ENCODE measurements at places on chromosomes 5 and 9.

GRCh38 chr9:91546574-91546973 is 122.9 kb upstream of the NFIL3 start:
- DNase-seq: no peak

GRCh38 chr9:102225841-102226441 is 487.5 kb upstream of the GRIN3A start:
- DNase-seq: no peak

GRCh38 chr5:156815988-156816599 is 34.0 kb upstream of the PPP1R2B start:
- DNase-seq: peak; percentile 10

DNA sequence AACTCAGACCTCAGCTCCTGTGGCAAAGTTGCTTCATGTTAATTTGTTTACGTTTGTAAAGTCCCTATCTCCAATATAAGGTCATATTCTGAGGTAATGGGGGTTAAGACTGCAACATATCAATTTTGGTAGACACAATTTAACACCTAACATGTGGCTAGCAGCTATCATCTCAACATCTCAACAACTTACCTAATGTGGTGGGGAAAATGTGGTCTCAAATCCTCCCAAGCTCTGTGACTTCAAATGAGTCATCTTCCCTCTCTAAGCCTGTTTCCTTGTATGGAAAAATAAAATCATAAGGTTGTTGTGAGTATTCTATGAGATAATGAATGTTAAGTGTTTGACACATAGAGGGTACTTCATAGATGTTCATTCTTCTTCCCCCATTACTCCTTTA is 443.3 kb downstream of the CDK5RAP2 start:
- no peak for DNase-seq

DNA sequence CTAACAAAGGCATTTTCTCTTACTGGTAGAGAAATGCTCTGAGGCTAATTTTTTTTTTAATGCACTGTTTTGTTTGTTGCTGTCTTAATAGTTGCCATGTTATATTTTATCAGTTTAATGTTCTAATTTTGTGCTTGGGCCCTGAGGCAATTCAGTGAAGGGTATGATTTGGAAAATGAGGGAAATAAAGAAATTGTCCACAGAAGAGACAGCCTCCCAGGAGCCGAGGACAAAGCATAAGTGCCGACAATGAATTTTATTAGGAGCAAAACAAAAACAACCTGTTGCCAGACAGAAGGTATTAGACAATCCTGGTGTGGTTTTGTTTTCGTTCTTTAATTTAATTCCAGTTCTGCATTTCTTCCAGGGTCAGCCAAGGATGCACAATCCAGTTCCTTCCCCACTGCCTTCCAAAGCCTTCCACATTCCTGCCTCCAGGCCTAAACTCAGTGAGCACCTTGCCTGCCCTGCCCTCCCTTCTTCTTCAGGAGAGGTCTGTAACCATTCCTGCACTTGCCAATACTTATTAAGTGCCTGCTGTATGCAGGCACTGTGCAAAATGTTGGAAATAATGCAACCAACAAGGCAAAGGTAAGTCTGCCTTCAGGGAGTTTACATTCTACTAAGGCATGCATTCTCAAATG is 4.3 kb upstream of the TCOF1 start:
- no peak for DNase-seq

GRCh38 chr9:80615964-80616363 is 1044.2 kb downstream of the TLE4 start:
- DNase-seq: no peak

- DNase-seq: no peak
These were observed 891.3 kb downstream of the TLE1 start for GRCh38 chr9:80797831-80798688.

DNA sequence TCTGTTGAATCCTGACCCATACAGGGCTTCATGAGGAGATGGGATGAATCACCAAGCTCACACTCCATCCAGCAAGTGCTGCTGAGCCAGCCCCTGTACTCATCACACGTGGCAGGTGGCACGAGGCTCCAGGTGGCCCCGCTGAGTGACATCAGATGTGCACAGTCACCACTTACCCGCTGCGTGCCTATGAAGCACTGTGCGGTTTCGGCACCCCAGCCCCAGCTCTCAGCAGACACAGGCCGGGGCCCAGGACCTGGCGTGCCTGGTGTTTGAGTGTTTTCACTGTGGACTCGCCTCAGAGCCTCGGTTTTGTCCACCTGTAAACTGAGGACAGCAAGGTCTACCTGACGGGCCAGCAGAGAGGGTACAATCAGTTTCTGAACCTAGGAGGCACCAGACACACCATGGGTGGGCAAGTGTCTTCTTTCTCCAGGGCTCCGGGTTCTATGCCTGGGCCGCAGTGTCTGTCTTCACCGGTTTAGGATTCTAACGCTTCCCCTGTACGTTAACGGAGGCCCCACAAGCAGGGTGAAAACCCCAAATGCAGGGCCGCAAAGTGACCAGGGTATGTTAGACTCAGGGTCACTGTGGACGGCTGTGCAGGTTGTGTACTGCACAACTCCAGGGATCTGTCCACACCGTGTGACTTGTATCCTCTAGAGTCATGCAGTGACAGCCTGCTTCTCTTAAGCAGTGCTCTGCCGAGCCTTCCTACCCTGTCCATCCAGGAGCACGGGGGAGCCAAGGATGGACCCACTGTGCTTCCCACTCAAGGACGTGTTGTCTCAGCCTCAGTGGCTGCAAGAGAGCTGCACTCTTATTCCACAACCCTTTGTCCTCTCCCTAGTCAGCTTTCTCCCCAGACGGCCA is 44.3 kb upstream of the COL5A1 start:
- DNase-seq: no peak

DNA sequence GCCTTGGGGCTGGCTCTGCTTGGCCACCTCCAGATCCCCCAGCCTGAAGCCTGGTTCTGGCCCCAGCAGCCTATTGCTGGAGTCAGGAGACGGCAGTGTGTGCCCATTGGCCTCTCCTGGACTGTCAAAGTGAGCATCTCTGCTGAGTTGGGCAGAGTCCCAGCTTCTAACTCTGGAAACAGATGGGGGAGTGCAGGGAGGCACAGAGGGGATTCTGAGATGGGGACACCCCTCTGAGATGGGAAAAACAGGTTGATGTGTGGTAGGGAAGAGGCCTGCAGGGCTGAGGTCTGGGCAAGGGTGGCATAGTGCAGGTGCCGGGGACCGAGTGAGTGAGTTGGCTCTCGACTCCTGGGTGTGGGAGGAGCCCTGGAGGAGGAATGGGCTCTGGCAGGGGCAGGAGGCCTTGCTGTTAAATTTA is 27.5 kb downstream of the PHF2 start:
- no peak for DNase-seq

DNA sequence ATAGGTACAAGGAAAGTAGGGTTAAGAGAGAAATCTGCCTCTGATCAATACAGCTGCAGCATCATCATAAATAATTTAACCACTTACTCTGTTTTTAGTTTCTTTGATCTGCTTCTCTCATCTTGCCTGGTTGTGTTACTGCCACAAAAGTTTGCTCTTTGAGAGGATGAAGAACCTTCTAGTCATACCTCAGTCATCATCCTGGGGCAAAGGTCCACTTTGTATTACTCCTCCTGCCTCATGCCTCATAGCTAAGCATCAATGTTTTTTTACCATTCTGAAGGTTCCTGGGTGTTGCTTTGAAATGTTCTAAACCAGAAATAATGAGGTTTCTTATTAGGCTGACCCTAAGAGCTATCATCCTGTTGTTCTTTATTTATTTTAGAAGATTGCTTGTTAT is 17.1 kb upstream of the TRIM36 start:
- DNase-seq: no peak

DNA sequence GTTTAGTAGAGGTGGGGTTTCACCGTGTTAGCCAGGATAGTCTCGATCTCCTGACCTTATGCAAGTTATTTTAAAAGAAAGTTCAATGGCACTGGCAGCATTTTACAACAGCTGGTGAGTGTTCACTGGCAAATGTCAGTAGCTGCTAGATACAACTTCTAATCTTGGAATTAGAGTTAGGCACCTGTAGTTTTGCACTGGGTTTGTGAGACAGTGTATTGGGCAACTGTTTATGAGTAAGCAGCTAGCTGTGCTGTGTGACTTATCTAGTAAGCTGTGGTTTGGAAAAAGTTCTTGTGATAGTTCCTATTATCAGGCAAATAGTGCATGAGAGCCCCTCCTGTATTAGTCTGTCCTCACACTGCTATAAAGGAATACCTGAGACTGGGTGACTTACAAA is 61.5 kb downstream of the UBE2QL1 start:
- DNase-seq: no peak

GRCh38 chr9:34179213-34180136 is 632 bp downstream of the UBAP1 start:
- DNase-seq: no peak

- DNase-seq: peak; percentile 65
These were observed 1.3 kb upstream of the ERBIN start for GRCh38 chr5:65925044-65925600.

DNA sequence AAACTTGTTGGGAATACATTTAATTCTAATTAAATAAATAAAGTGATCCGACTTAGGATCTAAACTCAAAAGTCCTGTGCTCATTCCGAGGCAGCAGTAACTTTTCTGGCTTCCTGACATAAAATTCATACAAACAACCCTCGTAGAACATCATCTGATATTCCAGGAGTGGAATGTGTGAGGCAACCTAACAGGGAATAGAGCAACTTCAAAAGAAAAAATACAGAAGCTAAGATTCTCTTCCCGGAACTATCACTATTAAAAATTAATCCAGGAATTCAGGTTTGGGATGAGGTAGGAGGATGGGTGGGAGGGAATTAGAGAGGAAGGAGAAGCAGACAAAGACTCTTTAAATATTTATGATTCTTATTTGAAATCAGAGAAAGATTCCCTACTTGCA is 32.9 kb upstream of the TRIO start:
- no peak for DNase-seq

- no peak for DNase-seq
These were observed 81.8 kb downstream of the GDNF start for GRCh38 chr5:37757980-37758582.

GRCh38 chr9:5278486-5278885 is 26.0 kb downstream of the RLN2 start:
- no peak for DNase-seq

GRCh38 chr5:140317859-140318258 is 15.0 kb upstream of the PFDN1 start:
- DNase-seq: peak; percentile 36

- peak; percentile 84 for DNase-seq
These were observed 2.0 kb downstream of the GLIS3 start for GRCh38 chr9:4297786-4298254.

GRCh38 chr5:109837231-109837861 is 147.6 kb downstream of the MAN2A1 start:
- DNase-seq: no peak

DNA sequence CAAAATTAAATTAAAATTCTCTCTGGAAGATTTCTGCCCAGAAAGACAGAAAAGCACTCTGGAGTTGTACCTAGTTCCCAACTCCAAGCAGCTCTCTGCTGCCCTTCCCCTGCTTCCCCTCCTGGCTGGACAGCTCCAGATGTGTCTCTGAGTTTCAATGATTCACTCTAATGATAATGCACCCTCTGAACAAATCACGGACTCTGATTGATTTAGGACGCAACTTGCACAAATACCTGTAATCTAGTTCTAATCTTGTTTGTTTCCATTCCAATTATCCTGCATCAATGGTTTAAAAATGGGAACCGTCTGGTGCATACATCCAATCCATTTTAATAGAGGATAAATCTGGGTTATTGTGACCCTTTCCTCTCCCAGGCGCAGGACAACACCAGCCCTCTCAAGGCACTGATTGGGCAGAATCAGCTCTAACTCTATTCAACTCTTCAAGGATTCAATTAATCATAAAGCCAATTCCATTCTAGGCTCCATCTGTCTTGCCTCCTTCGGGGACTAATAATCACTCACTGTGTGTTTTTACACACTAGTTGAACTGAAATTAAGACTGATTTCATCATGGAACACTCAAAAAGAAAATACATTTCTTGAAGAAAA is 111.2 kb upstream of the LRRTM2 start:
- no peak for DNase-seq

GRCh38 chr9:128575469-128575868 is 23.1 kb downstream of the SPTAN1 start:
- no peak for DNase-seq

DNA sequence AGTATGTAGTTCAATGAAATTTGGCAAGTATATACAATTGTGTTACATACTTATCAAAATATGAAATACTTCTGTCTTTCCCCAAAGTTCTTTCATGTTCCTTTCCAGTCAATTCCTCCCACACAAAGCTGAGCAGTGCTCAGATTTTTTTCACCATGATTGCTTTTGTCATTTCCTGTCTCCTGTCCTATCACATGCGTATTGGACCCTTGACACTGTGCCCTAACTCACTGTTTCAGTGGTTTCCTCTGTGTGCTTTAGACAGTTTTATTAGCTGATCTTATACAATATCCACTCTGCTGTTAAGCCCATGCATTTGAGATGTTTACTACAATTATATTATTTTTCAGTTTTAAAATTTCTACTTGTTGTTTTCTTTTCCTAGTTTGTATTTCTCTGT is 463.6 kb upstream of the MEF2C start:
- DNase-seq: no peak

GRCh38 chr9:90204128-90204831 is 438.3 kb downstream of the DIRAS2 start:
- DNase-seq: no peak

DNA sequence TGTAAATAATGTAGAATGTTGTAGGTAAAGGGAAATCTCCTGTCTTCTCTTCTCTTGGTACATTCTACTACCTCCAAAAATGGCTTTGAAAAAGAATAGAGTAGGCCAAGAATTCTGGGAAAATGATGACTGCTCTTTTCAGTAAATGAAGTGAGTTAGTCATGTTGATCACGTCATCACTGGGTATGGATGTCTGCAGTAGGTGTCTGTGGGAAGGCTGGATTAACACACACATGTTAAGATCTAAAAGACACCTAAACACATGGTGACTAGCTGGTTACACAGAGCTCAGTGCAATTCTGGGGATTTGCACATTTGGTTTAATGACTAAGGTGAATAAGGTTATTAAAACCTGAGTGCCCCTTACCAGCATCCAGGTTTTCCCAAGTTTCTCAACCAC is 161.5 kb downstream of the CEP120 start:
- DNase-seq: no peak

- DNase-seq: peak; percentile 79
These were observed 42.5 kb downstream of the RALGPS1 start for GRCh38 chr9:126956917-126957686.

- no peak for DNase-seq
These were observed 136.1 kb downstream of the PDE4D start for GRCh38 chr5:59757442-59757841.

DNA sequence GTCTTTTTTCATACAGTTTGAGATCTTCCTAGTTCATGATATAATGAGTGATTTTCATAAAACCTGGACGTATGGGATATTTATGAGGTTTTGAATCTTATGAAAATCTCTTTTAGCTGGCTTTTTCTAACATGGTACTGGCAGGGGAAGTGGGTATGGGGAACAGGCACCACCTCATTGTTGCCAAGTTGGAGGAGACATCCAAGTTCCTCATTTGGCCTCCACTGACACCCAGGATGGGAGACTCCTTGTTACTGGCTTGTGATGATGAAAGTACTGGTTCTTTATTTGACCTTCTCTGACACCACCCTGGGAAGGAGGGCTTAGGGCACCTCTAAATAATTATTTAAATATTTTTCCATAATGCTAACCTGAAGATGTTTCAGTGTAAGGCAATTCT is 4.0 kb upstream of the TNPO1 start:
- no peak for DNase-seq

GRCh38 chr9:114126247-114127060 is 27.4 kb upstream of the KIF12 start:
- no peak for DNase-seq

GRCh38 chr5:10652606-10653005 is 88.7 kb downstream of the ANKRD33B start:
- no peak for DNase-seq

All from thyroid gland (tissue), 4 donors.